ENCODE measurements at places on chromosomes 7 and 10.

DNA sequence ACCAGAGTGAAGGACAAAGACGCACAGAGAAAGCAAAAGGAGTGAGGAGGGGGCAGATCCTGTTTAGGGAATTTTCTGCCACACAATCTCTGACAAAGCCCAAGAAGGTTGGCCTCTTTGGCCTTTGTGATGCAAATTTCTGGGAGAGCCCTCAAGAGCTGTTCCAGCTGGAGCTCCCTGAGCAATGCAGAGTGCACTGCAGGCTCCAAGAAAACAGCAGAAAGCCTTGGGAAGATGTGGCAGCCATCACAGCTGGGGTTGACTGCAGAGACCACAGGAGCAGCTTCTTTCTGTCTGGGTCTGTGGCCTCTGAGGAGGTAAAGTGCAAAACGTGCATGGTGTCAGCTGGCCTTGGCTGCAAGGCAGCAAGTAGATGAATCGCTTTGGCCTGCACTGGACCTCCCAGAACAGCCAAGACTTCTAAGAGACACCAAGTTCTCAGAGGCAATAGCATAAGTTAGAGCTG, 200.2 kb downstream of the ELMO1 start:
- DNase-seq: no peak

GRCh38 chr10:6841761-6842160, 261.7 kb upstream of the PRKCQ start:
- no peak for DNase-seq

DNA sequence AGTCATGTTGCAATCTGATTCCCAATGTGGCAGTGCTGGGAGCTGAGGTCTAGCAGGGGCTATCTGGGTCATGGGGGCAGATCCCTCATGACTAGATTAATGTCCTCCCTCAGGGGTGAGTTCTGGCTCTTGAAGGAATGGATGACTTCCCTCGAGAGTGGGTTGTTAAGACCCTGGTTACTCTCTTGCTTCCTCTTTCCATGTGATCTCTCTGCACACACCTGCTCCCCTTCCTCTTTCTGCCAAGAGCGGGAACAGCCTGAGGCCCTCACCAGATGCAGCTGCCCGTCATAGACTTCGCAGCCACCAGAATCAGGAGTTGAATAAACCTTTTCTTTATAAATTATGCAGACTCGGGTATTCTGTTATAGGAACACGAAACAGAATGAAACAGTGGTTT, 37.8 kb downstream of the SFMBT2 start:
- DNase-seq: no peak

- no peak for DNase-seq
Measured at GRCh38 chr7:119556436-119556835, 716.5 kb upstream of the KCND2 start.

- DNase-seq: peak; percentile 83
Measured at GRCh38 chr10:133088956-133089800, 1.5 kb downstream of the ADGRA1 start.

DNA sequence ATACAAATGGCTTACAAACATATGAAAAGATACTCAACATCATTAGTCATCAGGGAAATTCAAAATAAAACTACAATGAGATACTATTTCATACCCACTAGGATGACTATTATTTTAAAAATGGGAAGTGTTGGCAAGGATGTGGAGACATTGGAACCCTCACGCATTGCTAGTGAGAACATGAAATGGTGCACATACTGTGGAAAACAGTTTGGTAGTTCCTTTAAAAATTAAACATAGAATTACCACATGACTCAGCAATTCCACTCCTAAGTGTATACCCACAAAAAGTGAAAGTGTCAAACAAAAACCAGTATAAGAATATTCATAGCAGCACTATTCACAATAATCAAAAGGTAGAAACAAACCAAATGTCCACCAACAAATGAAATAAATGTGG, 48.5 kb upstream of the SHTN1 start:
- no peak for DNase-seq

DNA sequence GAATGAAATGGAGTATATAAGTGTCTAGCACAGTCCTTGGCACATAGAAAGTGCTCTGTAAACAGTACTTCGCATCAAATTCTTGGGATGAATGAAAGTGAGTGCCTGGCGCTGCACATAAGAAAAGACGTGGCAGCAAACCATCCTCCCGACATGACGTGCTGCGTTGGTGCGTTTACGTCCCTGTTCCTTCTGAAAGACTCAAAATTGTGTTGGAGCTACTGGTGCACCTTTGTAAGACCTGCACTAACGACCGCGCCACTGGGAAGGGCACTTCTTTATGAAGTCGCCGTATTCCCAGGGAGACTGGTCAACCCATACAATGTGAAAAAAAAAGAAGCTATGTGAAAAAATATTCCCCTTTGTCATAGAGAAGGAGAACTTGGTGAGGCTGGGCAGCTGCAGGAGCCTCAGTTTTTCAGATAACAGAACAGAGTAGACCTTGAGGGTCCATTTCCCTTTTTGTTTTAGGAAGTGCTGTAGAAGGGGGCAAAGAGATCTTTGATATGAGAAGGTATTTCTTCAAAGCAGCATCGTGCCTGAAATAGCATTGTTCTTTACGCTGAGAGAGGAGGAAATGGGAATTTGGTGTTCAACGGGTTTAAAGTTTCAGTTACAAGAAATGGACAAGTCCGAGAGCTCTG, 91.7 kb downstream of the PTPRE start:
- no peak for DNase-seq

DNA sequence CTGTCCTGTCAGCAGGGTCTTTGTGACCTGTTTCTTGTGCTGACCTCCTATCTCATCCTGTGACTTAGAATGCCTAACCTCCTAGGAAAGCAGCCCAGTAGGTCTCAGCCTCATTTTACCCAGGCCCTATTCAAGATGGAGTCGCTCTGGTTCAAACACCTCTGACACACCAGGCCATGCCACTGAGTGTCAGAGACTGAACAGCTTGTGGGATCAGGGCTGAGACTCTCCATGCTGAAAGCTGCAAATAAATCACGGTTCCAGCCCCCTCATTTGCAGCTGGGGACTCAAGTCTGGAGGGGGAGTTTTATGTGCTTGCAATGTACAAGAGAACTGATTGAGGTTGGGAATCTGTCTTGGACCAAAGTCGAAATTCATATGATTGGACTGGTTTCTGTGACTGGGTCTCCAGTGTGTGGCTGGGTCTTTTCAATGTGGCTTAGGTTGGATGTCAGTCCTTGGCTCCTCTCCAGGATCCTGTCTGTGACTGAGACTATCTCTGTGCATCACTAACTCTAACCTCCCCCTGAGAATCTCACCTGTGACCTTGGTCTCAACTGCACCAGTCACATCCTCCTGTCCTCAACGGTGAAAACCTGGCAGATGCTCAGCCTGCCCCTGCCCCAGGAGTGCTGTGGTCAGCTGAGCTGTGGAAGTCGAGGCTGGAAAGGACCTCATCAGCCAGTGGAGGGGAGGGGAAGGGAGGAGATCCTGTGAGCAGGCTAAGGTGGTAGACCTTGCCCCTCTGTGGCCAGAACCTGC, 11.7 kb downstream of the PRF1 start:
- DNase-seq: no peak

- no peak for DNase-seq
Measured at GRCh38 chr7:71281261-71281660, 149.3 kb downstream of the GALNT17 start.

DNA sequence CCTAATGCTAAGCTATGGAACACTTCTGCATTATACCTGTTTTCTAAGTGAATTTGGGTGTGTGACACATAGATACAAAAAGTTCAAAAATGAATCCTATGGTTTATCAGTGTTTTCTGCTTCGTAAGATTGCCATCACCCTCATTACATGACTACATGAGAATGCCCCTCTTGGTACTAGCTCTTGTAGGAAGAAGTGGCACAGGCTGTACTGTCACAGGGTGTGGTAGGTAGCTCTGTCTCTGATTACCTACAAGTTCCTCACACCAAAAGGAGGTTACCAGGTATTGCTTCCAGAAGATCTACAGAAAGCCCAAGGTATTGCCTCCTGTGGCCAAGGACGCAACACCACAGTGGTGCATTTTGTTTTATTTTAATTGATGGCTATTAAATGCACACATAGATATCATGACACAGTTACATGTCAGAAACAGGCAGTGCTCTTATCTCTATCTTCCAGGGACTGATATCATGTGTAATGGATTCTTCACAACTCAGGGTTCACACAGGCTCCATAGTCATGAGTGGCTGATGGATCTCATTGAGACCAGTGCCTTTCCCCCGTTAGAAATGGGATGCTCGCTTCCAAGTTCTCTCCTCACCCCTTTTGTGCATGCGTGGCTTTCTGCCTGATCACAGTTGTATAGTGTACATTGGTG, 6.6 kb downstream of the OPTN start:
- no peak for DNase-seq

GRCh38 chr7:28408105-28408959, 4.0 kb upstream of the CREB5 start:
- peak; percentile 45 for DNase-seq

- no peak for DNase-seq
Measured at GRCh38 chr10:96740579-96741281, 20.4 kb upstream of the PIK3AP1 start.

DNA sequence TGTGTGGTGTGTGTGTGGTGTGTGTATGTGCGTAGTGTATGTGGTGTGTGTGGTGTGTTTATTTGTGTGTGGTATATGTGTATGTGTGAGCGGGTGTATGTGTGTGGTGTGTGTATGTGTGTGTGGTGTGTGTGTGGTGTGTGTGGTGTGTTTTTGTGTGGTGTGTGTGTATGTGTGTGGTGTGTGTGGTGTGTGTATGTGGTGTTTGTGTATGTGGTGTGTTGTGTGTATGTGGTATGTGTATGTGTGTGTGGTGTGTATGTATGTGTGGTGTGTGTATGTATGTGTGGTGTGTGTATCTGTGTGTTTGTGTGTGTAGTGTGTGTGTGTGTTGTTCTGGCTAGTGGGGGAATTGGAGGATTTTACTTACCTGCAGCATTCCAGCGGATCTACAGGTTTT, 427.4 kb downstream of the PAXIP1 start:
- no peak for DNase-seq

DNA sequence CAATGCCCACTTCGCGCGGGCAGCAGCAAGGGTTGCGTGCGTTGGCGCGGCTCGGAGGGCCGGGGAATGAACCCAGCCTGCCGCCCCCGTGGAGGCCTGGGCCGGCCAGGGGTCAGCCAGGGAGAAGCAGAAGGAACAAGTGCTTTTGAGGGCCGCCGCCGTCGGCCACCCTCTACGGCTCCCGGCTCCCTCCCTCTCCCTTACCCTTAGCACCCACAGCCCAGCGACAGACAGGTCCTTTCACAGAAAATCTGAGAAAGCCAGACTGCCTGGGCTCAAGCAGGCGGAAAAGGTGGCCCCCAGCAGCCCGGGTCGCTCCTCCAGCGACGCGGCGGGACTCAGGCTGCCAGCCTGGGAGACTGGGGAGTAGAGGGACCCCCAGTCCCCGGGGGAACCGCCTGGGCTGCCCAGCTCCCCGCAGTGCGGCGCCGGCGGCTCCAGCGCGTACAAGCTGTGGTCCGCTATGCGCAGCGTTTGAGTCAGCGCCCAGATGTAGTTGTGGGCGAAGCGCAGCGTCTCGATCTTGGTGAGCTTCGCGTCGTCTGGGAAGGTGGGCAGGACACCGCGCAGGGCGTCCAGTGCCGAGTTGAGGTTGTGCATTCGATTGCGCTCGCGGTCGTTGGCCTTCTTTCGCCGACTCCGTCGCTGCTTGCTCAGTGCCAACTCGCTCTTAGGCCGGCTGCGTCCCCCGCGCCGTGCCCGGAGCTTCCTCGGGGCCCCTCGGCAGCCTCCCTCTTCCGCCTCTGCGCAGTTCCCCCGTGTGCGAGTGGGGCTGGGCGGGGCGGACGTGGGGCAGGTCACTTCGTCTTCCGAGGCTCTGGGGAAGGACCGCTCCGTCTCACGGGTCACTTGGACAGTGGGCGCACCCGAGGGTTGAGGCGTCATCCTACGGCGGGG, 815 bp downstream of the NEUROG3 start:
- DNase-seq: no peak

DNA sequence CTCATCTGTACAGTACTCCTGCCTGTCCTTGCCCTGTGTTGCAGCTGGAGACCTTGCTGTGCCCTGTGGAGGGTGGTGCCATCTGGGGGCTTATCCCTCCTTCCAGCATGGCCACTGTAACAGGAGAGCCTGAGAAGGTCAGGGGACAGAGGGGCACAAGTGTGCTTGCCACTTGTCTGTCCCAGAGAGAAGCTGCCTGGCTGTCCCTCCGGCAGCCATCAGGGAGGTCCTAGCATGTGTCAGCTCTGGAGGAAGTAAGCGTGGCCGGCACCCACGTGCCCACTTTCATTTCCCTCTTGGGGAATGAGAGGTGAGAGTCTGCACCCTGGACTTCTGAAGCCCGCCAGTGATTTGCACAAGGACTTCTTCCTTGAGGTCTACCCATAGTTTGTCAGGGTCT, 97.0 kb upstream of the PPIF start:
- DNase-seq: no peak

DNA sequence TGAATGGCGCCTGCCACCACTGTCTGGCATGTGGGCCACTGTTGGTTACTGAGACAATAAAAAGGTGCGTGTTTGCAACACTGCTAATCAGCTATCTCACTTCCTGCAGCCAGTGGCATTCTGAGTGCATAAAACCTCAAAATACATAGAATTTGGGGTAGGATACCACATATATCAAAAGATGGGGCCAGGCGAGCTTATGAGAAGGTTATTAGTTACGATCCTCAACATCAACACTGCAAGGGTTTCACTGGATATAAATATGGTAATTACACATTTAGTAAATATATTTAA, 200.2 kb downstream of the WDR37 start:
- DNase-seq: no peak

- DNase-seq: no peak
Measured at GRCh38 chr7:21454182-21454581, 26.3 kb downstream of the SP4 start.

GRCh38 chr10:3273966-3274365, 101.4 kb upstream of the PITRM1 start:
- no peak for DNase-seq

GRCh38 chr10:32489901-32490300, 44.0 kb downstream of the CCDC7 start:
- DNase-seq: no peak

DNA sequence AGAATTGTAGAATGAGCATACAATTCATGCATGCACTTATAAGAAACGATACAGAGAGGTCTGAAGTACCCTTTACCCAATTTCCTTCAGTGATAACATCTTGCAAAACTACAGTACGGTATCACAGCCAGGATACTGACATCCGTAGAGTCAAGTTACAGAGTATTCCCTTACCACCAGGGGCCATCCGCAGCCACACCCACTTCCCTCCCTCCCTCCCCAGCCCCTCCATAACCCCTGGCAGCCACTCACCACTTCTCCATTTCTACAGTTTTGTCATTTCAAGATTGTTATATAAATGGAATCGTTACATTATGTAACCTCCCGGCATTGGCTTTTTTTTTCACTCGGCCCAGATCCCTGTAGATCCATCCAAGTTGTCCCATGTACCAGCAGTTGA, 113.6 kb upstream of the RET start:
- DNase-seq: no peak

GRCh38 chr7:147653456-147653855, 937.1 kb upstream of the C7orf33 start:
- no peak for DNase-seq

- DNase-seq: no peak
Measured at GRCh38 chr10:43082087-43082486, 5.2 kb downstream of the RET start.

DNA sequence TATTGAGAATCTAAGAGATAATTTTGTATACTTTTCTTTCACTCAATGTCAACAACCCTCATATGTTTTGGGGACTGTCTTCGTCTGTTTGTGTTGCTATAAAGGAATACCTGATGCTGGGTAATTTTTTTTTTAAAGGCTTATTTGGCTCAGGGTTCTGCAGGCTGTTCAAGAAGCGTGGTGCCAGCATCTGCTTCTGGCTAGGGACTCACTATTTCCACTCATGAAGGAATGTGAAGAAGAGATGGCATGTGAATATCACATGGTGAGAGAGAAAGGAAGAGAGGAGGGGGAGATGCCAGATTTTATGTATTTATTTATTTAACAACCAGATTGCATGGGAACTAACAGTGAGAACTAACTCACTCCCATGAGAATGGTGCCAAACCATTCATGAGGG, 827.4 kb upstream of the PHF14 start:
- DNase-seq: no peak

Measured in posterior cingulate gyrus (tissue), 11 donors.